ENCODE measurements at places on chromosomes 3 and 15. TPM values are rescaled to one million over a fixed set of nuclear protein-coding genes. Genes with fewer than 3 reads are reported as not detected.
A peak's percentile ranks its signal among the peaks of the same experiment; 100 is the strongest.

- peak; percentile 85 for DNase-seq
Measured at GRCh38 chr3:184241447-184242296, 7.1 kb downstream of the ALG3 start.

DNA sequence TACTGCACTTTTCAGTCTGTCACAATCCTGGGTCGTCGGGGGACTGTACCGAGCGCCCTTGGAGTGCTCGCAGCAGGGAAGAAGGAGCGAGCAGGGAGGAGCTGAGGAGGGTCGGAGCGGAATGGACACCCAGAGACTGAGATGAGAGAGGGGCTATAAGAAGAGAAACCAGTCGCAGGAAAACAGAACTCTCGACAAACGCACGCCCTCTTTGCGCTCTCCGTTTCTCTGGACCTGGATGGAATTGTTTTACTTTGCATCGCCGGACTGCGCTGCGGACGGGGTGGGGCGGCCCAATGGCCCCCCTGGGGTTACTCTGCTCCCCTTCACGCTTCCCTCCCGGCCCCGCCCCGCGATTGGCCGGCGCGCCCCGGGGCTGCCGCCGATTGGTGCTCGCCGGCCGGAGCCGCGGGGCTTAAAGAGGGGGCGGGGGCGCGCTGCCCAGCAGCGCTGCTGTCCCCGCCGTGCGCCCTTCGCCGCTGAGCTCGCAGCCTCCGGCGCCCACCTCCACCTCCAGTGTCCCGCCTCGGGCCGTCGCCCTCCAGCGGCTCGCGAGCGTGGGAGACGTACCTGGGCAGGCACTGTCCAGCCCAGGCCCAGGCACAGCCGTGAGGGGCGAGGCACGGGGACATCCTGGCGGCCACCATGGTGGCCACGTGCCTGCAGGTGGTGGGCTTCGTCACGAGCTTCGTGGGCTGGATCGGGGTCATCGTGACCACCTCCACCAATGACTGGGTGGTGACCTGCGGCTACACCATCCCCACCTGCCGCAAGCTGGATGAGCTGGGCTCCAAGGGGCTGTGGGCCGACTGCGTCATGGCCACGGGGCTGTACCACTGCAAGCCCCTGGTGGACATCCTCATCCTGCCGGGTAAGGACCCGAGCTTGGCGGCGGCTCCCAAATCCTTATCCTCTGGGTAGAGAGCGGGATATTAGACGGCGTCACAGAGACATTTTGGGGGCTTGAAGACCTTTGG, at the start of gene CLDN11:
Gene CLDN11, plus strand, starts transcription at position 447 of the 977 bp plus-strand sequence. Its CDS starts 199 bp downstream, at position 646.
- DNase-seq, result peak; percentile 85

- no peak for DNase-seq
Measured at GRCh38 chr3:13301286-13301987, 118.7 kb downstream of the NUP210 start.

DNA sequence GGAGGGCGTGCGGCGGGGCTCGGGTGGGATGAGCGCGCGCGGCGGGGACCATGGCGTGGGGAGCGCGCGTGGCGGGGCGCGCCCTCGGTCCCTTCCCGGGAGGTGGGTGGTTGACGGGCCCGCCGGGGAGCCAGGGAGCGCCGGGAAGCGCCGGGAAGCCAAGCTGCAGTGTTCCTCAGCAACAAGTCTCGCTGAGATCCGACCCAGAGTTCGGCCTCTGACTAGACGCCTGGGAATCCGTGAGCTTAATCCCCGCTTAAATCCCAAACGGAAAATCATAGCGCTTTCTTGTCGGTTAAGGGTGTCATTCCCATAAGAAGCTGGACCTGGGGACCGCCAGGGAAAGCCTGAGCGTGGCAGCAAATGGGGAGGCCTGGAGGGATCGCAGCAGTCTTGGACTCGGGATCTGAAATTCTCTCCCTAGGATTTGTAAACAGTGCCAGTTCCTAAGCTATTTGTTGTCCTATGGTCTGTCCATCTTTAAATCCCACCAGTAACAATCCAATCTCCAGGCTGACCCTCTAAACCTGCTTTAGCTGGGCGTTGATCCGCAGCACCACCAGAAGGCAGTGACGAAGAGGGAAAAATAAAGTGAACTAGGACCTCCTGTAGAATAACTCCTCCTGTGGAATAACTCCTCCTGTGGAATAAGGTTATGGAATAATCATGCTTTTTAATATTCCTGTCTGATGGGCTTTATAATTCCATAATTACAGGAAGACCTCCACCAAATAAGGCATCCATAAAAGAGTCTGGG, 570 bp upstream of the NEDD4 start:
- DNase-seq, result no peak

GRCh38 chr15:69456208-69457166, 3.9 kb downstream of the RPLP1 start:
- DNase-seq, result no peak

DNA sequence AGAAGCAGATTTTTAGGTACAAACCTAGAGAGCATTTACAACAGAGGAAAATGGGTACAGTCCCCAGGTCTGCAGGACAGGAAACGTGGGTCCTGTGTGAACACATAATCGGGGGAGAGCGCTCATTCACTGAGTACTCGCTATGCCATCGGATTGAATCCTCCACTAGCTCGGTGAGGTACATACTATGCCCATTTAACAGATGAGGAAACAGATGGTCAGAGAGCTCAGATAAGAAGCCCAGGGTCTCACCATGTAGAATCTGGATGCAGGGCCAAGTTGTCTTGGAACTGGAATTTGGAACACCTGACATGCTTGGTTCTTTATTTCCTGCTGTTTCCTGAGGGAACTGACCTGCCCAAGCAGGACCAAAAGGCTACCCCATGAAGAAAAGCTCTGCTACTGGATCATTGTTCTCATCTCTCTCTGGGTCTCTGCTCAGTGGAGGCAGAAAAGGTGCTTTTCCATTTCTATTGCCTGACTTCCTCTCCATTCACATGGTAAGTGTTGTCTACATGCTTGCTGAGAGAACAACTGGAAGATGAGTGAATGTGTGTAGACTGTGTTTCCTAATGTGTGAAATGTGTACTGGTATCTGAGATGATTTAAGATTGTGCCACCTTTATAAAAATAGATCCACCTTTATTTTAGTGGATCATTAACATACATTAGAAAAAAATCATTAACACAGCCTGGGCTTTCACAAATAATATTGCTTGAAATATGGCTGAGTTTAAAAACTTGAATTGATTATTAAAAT, 89.1 kb downstream of the TGFBR2 start:
- no peak for DNase-seq

DNA sequence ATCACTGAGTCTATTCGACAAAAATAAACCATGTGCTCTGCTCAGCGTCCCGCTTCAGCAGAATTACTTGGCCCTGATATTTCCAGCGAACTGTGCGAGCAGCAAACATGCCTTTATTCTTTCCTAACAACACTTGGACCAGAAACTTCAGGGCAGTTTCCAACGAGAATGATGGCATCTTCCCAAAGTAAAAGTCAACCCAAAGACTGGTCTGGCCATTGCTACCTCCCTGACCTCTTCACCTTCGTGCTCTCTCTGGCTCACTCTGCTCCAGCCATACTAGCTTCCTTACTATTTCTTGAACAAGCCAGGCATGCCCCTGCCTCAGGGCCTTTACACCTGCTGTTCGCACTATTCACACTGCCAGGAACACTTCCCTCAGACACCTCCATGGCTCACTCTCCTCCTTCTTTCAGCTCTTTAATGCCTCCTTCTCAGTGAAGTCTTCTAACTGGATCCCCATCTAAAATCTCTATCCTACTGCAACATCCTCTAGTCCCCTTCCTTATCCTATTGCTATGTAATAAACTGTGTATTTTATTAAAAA, 6.3 kb downstream of the HOMER2 start:
- no peak for DNase-seq

DNA sequence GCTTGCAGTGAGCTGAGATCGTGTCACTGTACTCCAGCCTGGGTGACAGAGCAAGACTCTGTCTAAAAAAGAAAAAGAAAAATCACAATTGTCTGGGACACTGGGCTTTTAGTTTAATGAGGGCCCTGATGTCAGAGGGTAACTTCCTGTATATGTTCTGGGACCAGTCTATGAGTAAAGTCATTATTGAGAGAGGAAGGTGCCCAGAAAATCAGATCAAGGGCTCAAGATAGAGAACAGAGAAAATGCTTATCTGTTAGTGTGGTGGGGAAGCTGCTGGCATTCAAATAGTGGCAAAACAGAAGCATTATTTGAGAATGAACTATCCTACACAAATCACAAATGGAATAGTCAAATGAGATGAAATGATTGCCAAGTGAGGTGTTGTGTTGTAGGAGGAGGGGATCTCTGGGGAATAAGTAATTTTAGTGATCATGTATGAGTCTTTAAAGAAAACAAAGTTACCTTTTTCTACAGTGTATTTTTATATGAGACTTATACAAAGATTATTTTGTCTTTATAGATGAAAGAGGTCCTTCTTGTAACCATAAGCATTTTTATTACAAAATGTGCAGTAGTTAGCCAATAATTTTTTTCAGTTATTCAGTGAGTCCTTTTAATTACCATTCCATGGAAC, 13.4 kb downstream of the ARIH2 start:
- no peak for DNase-seq

DNA sequence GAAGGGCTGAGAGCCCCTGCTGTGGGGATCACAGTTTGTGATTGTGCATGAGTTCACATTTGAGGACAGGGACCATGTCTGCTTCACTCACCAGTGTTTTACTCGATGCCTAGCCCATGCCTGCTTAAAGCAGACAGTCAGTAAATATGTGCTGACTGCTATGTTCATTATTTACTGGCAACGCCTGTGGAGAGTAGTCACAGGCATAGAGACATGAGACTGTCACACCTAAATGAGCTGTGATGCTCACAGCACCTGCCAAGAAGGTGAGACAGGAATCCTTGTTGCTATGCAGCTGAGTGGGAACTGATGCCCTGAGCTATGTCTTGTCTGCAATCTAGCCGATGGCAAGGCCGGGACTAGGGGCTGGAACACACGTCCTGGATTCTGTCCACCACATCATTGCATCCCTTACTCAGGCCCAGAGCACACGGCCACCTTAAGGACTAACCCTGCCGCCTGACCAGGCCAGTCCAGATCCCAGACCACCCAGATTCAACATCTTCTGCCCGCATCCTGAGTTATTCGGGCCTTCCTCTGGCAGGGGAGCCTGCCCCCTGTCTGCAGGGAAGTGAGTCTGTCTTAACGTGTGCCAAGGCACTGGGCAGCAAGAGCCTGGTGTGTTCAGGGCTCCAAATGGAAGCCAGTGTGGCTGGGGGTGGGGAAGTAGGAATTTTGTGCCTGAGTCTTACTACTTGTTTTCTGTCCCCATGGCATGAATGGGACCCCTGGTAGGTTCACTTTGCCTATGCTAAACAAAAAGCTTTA, 44.8 kb downstream of the FGD5 start:
- DNase-seq, result no peak

DNA sequence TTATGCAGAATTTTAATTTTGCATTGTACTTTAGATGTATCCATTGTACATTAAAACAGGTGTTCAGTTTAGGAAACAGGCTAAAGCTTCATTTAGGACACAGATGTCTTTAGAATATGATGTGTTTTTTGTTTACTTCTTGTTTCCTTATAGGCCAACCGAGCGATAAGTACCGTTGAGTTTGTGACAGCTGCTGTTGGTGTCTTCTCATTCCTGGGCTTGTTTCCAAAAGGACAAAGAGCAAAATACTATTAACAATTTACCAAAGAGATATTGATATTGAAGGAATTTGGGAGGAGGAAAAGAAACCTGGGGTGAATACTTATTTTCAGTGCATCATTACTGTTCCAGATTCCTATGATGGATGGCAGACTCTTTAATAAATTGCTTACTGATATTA, 29.4 kb downstream of the PLAAT1 start:
- no peak for DNase-seq

- no peak for DNase-seq
Measured at GRCh38 chr15:63473007-63473748, 31.2 kb upstream of the USP3 start.

DNA sequence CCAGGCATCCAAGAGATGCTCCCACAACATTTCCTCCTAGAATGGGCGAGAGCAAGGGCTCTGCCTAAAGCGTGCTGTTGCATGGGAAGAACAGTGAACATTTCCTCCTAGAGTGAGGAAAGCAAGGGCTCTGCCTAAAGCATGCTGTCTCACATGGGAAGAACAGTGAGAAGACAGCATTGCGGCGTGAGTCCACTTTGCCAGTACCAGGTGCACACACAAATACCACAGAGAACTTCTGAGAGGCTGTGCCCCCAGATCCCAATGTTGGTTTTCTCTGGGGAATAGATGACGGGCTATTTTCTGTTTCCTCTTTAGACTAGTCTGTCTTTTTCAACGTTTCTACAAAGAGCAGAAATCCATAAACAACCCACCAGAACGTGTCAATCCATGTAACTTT, 142.9 kb downstream of the LRRK1 start:
- peak; percentile 8 for DNase-seq

GRCh38 chr3:119681279-119681678, 4.1 kb upstream of the COX17 start:
- no peak for DNase-seq

DNA sequence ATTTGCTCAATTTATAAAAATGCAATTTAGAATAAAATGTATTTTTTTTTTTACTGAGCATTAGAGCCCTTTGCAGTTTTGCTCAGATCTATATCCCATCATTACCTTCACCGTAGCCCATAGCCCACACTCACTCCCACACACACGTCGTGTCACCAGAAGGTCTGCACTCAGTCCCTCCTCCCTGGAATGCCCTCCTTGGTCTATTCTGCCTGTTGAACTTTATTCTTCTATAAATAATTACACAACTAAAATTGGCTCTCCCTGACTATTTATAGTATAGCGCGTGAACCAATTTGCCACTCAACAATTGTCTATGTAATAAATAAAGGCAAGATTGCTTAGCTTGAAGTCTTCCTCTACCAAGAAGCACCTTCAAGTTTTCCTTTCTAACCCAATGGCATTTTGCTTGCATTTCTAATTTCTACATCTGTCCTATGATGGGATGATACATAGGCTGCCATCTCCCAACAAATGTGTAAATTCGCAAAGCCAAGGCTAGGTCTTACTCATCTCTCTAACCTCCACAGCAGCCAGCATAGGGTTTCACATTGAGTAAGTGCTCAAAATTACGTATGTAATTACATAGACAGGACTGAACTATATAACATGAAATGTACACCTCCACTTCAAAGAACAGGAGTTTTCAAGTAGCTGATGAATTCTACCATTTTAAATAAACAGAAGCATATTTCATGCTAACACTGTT, 172.0 kb upstream of the HES1 start:
- DNase-seq, result no peak

DNA sequence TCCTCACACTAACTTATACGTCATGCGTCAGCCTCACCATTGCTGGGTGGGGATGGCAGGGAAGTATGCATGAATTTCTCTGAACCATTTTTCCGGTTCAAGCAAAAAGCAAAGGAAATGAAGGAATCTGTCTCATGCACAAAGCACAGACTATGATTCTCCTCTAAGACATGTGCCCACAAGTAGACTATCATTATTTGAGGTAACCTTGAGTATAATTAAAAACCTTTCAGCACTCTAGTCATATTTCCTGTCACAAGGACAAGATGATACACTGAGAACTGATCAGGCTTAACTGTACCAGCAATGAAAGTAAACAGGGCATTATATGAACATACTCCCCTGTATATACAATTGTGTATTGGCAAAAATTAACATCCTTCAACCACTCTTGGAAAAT, 56.7 kb upstream of the TSC22D2 start:
- DNase-seq, result no peak

The KY gene
- 2.4 TPM for polyA plus RNA-seq

The TBCCD1 gene
- polyA plus RNA-seq, result 43.4 TPM

The TF gene
- polyA plus RNA-seq, result 165 TPM

The MTFMT gene
- polyA plus RNA-seq, result 12.1 TPM

The RLBP1 gene
- 1.1 TPM for polyA plus RNA-seq

The BRPF1 gene
- 47.4 TPM for polyA plus RNA-seq

The P2RY1 gene
- 2.0 TPM for polyA plus RNA-seq

The SPESP1 gene
- polyA plus RNA-seq, result 67.6 TPM

The LRRN1 gene
- 24.5 TPM for polyA plus RNA-seq

The NXPE3 gene
- 14.6 TPM for polyA plus RNA-seq

The CSPG4 gene
- polyA plus RNA-seq, result 4.4 TPM

The CNTN3 gene
- polyA plus RNA-seq, result 2.4 TPM
